ENCODE measurements at places on chromosomes 6 and 20.
A peak's percentile ranks its signal among the peaks of the same experiment; 100 is the strongest.

DNA sequence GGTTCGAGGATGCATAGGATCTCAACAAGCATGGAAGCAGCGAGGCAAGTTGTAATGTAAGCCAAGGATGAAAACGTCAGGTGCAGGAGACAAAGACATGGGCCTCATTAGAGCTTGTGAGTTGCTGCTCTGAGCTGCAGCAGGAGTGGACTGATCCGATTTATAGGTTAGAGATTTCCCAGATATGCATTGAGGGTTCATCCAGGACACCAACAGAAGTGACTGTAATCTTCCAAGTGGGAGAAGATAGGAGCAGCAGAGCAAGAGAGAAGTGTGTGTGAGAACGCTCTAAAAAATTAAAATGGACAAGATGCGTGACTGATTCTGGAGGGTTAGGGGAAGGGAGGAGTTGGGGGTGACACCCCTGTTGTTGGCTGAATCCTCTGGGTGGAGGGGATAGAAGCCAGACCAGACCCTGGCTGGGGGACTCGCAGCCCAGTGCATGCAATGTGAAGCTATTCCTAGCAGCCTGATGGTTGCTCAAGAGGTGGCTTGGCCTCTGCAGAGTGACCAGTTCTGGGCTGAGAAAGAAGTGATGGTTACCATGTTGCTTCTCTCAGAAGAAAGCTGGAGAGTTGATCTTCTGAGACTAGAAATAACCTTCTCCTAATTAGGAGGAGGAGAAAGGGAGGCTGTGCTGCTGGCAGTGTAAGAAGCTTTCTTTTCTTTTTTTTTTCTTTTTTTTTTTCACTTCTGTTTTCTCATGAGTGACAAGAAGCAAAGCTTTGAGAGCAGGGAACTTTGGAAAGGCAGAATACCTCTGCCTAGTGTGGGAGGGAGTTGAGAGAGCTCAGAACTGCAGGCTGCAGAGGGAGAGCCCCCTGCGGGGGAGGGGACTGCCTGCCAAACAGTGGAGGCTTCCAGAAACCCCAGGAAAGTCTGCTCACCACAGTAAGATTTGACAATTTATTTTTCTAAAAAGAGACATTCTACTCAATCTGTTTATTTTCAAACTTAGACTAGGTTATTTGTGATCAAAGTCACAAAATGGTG is 116.9 kb downstream of the SLX4IP start:
- H3K36me3 ChIP-seq, result no peaks in the 10 kb centered on the region
- H3K4me1 ChIP-seq, result peaks cover 6% of the 10 kb centered on the region
- no peak overlapping the region for H3K27ac ChIP-seq
- no peaks in the 10 kb centered on the region for H3K27me3 ChIP-seq
- H3K4me3 ChIP-seq, result no peak overlapping the region
- no peak for DNase-seq

DNA sequence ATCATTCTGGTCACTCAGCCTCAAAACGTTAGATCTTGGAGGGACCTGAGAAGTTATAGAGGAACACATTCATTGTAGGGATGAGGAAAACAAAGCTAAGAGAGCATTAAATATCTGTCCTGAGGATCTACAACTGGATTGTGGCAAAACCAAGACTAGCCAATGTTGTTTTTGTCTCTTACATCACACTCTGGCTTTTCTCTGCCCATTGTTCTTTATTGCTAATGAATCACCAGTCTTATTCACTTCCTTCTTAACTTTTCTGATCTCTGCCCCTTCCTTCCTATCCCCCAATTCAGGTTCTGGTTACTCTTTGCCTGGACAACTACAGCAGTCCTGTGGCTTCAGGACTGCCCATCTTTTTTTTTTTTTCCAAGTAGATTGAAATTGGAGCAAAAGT is 57.0 kb upstream of the PREP start:
- no peaks in the 10 kb centered on the region for H3K27me3 ChIP-seq
- no peak overlapping the region for H3K27ac ChIP-seq
- H3K4me3 ChIP-seq, result no peak overlapping the region
- peaks cover 2% of the 10 kb centered on the region for H3K4me1 ChIP-seq
- H3K36me3 ChIP-seq, result no peaks in the 10 kb centered on the region

- H3K27me3 ChIP-seq, result peaks cover 14% of the 10 kb centered on the region
- H3K4me3 ChIP-seq, result no peak overlapping the region
- no peak for DNase-seq
- H3K36me3 ChIP-seq, result no peaks in the 10 kb centered on the region
Measured at GRCh38 chr6:135261872-135262725, 81.0 kb downstream of the MYB start.

- H3K27ac ChIP-seq, result no peak overlapping the region
- peaks cover 13% of the 10 kb centered on the region for H3K27me3 ChIP-seq
- no peaks in the 10 kb centered on the region for H3K36me3 ChIP-seq
- H3K4me3 ChIP-seq, result no peak overlapping the region
- DNase-seq, result no peak
Measured at GRCh38 chr6:125739364-125739763, 10.1 kb upstream of the HEY2 start.

DNA sequence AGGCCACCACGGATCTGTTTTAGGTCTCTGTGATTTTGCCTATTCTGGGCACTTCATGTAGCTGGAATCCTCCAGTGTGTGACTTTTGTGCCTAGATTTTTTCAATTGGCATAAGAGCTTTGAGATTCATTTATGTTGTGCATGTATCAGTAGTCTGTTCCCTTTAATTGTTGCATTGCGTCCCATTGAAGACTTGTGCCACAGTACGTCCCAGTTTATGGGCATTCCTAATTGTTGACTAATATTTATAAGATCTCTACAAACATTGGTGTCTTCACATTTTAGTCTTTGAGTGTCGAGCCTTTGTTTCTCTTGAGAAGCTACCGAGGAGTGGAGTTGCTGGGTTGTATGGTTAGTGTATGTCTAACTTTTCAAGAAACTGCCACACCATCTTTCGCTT is 704 bp upstream of the FAM210B start:
- no peak for DNase-seq
- H3K4me1 ChIP-seq, result peaks cover 8% of the 10 kb centered on the region
- 0 out of 2 replicates have a peak, but pooled peaks cover 1% of the 10 kb centered on the region for H3K36me3 ChIP-seq
- H3K27me3 ChIP-seq, result no peaks in the 10 kb centered on the region
- H3K4me3 ChIP-seq, result no peak overlapping the region

GRCh38 chr6:7008451-7008988 is 99.2 kb upstream of the RREB1 start:
- no peak overlapping the region for H3K27ac ChIP-seq
- DNase-seq, result no peak
- no peaks in the 10 kb centered on the region for H3K4me1 ChIP-seq
- no peak overlapping the region for H3K4me3 ChIP-seq
- no peaks in the 10 kb centered on the region for H3K27me3 ChIP-seq

- H3K36me3 ChIP-seq, result no peaks in the 10 kb centered on the region
- H3K27me3 ChIP-seq, result no peaks in the 10 kb centered on the region
- no peak overlapping the region for H3K27ac ChIP-seq
Measured at GRCh38 chr6:144315981-144316861, 31.1 kb downstream of the UTRN start.

- peaks cover 39% of the 10 kb centered on the region for H3K36me3 ChIP-seq
- H3K27ac ChIP-seq, result no peak overlapping the region
Measured at GRCh38 chr20:47228654-47229053, 127.8 kb downstream of the ZMYND8 start.

DNA sequence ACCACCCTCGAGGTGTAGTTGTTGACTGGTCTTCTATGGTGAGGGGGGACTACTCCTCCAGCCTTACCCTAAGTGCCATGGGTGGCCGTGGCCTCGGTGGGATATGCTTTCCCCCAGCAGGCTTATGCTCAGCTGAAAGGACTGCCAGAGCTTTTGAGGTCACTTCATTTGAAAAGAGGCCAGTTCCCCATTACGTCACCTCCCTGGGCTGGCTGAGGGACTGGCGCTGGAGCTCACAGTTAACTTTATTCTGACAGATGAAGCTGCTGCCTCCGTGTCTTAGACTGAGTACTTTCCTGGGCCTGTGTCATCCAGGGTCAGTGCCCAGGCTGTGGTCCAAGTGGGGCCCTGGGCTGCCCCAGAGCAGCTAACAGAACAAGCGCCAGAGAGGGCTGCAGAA is 42.8 kb upstream of the PCMTD2 start:
- H3K27ac ChIP-seq, result peak overlapping the region; percentile 10
- H3K27me3 ChIP-seq, result peaks cover 40% of the 10 kb centered on the region
- DNase-seq, result peak; percentile 63
- H3K36me3 ChIP-seq, result no peaks in the 10 kb centered on the region
- H3K4me1 ChIP-seq, result peaks cover 9% of the 10 kb centered on the region

DNA sequence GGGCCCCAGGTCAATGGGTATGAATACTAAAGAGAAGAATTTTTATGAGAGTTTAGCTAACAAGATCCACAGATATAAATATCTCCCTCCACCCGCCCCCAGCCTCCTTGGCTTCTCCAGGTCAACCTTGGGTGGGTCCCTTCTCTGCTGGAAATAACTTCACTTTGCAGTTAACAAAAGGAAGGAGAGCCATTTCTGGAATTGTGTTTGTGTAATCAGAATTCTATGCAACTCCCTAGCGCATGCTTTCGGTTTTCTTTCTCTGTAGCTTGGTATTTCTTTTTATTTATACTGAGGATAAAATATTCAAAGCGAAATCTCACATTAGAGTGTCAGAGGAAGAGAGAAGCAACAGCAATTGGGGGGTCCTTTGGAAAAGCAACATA is 27.1 kb downstream of the RIPOR2 start:
- DNase-seq, result peak; percentile 20
- H3K4me3 ChIP-seq, result no peak overlapping the region
- H3K27me3 ChIP-seq, result peaks cover 5% of the 10 kb centered on the region
- H3K4me1 ChIP-seq, result peaks cover 22% of the 10 kb centered on the region

DNA sequence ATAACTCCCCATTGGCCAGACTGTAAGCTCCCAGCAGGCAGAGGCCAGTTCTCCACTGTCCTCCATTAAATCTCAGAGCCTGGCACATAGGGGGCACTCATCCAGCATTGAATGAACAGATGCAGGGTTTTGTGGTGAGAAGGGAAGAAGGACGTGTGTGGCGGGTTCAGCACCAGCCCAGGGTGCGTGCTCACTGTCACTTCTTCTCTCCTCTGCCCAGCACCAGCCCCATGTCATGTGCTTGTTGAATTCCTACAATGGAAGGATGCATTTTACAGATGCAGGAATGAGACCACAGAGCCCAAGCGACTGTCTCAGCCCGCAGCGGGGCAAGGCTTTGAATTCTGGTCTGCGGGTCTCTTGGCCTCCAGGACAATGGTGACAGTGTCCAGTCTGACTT is 149.9 kb downstream of the CEBPB start:
- no peak for DNase-seq
- H3K27ac ChIP-seq, result no peak overlapping the region
- no peaks in the 10 kb centered on the region for H3K27me3 ChIP-seq
- H3K36me3 ChIP-seq, result no peaks in the 10 kb centered on the region
- no peak overlapping the region for H3K4me3 ChIP-seq

- no peak for DNase-seq
- no peak overlapping the region for H3K4me3 ChIP-seq
- no peaks in the 10 kb centered on the region for H3K36me3 ChIP-seq
- no peaks in the 10 kb centered on the region for H3K4me1 ChIP-seq
Measured at GRCh38 chr20:1212023-1212422, 8.8 kb downstream of the C20orf202 start.

- H3K36me3 ChIP-seq, result no peaks in the 10 kb centered on the region
- H3K4me3 ChIP-seq, result no peak overlapping the region
- DNase-seq, result no peak
- no peaks in the 10 kb centered on the region for H3K27me3 ChIP-seq
- peaks cover 38% of the 10 kb centered on the region for H3K4me1 ChIP-seq
Measured at GRCh38 chr20:23151008-23151703, 65.0 kb upstream of the CD93 start.

DNA sequence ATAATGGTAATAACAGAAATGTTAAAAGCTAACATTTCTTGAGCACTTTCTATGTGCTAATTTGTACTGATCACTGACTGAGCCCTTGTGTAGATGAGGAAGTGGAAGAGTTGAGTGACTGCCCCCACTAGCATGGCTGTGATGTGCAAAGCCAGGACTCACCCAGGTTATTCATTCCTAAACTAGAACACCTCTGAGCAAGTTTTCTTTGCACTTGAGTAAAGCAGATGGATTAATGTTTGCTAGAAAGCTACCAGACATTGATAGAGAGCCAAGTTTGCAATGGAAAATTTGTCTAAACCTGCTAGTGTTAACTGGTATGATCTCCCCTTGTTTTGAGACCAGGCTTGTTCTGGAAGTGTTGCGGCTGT is 467.4 kb upstream of the PLCB4 start:
- H3K27me3 ChIP-seq, result no peaks in the 10 kb centered on the region
- no peak for DNase-seq
- H3K4me1 ChIP-seq, result no peaks in the 10 kb centered on the region
- no peaks in the 10 kb centered on the region for H3K36me3 ChIP-seq
- no peak overlapping the region for H3K4me3 ChIP-seq

DNA sequence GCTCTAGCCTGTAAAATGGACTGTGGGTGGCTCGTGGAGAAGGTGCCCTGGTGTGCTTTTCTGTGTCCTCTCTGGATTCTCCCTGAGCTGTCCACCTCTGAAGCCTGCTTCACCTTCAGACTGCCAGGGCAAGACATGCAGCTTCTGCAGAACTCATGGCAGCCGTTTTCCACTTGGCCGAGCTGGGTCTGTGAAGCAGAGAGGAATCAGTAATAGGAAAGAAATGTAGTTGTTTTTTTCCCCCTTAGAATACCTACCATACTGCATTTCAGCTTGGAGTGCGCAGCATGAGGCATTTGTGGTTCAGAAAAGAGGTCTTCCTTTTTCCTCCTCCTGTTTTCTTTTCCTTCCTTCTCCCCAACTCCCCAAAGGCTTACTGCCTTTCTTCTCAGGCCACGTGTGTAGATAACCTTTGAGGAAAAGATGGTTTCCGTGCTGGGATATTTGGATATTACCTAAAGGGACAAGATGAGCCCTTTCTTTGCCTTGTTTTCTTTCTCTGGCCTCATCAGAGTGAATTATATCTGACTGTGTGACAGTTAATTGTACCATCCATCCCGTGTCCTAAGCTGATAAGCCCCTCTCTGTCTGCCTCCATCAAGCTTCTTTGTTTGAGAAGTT is 39.4 kb downstream of the RREB1 start:
- no peak for DNase-seq
- peaks cover 38% of the 10 kb centered on the region for H3K4me1 ChIP-seq
- H3K36me3 ChIP-seq, result no peaks in the 10 kb centered on the region
- H3K27me3 ChIP-seq, result no peaks in the 10 kb centered on the region
- peak overlapping the region; percentile 92 for H3K27ac ChIP-seq

DNA sequence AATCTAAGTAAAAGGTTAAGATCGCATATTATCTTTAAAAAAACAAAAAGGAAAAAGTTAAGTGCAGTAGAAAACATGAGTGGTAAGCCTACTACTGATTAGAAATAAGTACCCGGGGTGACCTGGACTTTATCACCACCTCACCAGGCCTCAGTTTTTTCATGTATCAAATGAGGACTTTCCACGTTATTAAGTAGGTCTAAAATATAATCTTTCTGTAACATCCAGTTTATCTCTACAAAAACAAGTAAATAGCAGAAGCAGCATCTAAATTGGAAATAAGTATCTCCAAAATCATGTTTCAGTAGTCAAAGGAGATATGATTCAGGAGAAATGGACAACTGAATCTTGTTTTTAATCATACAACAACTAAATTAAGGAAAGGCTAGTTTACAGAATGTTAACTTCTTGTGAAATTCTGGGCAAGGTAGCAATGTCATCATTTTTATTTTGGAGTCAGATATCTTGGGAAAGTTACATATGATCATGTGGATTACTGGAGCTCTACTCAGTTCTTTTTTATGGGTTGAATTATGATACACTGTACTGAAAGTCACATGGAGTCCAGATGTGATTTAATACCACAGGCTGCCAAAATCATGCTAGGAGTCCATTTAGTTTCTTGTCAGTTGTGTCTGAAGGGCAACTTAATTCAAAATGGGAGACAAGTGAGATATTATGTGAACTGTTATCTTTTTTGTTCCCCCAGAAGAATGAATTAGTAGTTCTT is 114.7 kb upstream of the PRL start:
- no peak overlapping the region for H3K4me3 ChIP-seq
- DNase-seq, result peak; percentile 51
- H3K27ac ChIP-seq, result no peak overlapping the region
- no peaks in the 10 kb centered on the region for H3K36me3 ChIP-seq

Measured in IMR-90 (cell line).